ENCODE measurements at places on chromosomes 2 and 18. TPM values are rescaled to one million over a fixed set of nuclear protein-coding genes. Genes with fewer than 3 reads are reported as not detected.

TPO gene
- total RNA-seq: not detected

- DNase-seq: no peak
Measured at GRCh38 chr2:64773461-64774118, 119.9 kb upstream of the SERTAD2 start.

GRCh38 chr2:44926957-44927356 lies 14.5 kb upstream of the SIX3 start:
- DNase-seq: no peak

DNA sequence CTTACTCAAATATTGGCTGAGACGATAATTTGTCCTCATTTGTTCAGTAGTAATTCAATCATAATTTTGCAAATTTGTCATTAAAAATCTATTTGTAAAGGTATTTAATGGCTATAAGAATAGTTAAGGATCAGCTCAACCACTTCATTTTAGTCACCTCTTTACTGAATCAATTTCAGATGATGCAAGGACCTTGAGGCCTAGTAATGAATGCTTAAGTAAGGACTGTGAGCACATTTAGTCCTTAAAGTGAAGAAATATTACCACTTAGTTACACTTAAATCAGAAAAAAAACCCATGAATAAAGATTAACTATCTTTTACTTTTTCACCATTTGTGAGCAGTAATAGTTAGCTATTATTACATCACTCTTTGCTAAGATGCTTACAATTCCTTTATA lies 778.9 kb downstream of the CCDC85A start:
- no peak for DNase-seq

PROC gene
- total RNA-seq: under 0.01 TPM

- DNase-seq: no peak
Measured at GRCh38 chr2:230879891-230880290, 15.1 kb downstream of the ITM2C start.

DNA sequence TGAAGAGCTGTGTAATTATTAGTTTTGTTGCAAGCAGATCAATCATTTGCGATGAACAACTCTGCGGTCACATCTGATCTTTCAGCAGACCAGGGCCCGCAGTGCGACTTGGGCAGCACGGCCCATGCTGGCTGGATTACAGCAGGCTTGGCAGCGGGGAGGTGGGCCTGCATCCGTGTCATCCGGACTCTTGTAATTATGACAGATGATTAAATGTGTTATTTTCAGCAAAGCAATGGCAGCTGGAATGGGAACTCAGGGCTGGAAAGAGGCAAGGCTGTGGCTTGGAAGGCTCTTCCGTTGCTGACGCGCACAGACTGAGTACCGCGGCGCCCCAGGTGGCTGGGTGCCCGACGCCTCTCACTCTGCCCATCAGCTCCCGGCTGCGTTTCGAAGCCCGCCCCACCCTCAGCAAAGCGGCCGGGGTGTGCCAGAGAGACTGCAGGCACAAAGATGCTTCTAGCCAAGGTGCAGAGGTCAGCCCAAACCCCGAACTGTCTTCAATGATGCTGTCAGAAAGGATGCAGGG lies 397.4 kb upstream of the SALL3 start:
- DNase-seq: no peak

- DNase-seq: peak; percentile 71
Measured at GRCh38 chr2:185738679-185739472, at the start of gene FSIP2. Gene FSIP2, plus strand, starts transcription at chr2:185738804. Its CDS starts 91 bp downstream, at chr2:185738895.

COL5A2 gene
- total RNA-seq: 36.5 TPM

CBLN2 gene
- under 0.01 TPM for total RNA-seq

EVA1A gene
- total RNA-seq: 43.5 TPM
